Activated CD4-positive, alpha-beta T cell treated with anti-CD3 and anti-CD28 coated beads for 1 hour (primary cell): ENCODE measurements at places on chromosomes 1 and 21.

- DNase-seq: no peak
Measured at GRCh38 chr1:63892632-63893395, 119.0 kb downstream of the ROR1 start.

DNA sequence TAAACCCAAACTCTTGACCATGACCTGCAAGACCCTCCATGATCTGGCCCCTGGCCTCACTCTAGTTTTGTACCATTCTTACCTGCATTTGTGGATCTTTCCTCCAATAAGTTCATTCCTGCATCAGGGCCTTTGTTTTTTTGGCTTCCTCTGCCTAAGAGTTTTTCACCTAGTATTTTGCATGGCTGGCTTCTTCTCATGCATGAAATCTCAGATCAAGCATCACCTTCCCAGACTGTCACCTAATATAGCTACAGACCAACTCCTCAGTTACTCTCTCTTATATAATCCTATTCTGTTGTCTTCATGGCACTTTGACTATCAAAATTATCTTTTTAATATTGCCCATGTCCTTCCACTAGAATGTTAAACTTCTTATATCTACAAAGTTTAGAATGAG is 54.2 kb downstream of the BTBD8 start:
- DNase-seq: no peak

DNA sequence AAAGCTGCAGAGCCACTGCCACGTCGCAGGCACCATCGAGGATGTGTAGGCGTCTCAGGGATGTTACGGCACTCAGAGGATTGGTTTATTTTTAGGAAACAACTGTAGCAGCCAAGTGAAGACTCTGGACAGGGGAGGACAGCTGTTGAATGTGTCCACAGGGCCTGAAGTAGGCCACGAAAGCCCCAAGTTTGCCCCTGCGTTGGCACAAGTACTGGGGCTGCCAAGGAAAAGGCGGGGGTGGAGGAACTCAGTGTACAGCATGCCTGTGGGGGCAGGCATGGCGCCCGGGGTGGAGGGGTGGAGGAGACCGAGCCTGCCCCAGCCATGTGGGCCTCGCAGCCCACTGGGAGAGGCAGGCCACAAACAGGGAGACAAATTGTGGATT is 89.7 kb downstream of the ADARB1 start:
- no peak for DNase-seq

DNA sequence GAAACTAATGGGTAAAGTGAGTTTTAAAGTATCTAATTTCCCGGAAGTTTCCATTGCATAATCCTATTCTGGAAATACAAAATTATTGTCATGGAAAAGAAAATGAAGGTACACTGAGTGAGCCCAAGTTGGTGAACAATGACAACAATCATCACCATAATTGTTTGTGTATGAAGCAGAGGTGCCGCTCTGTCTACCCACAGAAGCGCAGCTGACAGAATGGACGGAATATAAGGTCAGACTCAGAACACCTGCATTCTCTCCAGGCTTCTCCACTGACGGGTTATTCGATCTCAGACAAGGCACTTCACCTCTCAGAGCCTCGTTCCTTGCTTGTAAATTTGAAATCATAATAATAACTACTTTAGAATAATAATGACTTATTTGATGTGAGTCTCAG is 99.1 kb upstream of the NGF start:
- no peak for DNase-seq

DNA sequence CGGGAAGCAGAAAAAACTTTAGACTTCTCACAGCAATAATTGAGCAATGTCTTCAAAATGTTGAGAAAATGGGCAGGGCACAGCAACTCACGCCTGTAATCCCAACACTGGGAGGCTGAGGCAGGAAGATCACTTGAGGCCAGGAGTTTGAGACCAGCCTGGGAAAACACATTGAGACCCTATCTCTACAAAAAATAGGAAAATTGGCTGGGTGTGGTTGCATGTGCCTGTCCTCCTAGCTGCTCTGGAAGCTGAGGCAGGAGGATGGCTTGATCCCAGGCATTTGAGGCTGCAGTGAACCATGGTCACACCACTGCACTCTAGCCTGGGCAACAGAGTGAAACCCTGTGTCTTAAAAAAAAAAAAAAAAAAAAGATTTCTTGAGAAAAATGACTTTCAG is 7.8 kb upstream of the ZFP69 start:
- no peak for DNase-seq

- no peak for DNase-seq
Measured at GRCh38 chr1:247322849-247323586, 8.6 kb downstream of the ZNF496 start.

DNA sequence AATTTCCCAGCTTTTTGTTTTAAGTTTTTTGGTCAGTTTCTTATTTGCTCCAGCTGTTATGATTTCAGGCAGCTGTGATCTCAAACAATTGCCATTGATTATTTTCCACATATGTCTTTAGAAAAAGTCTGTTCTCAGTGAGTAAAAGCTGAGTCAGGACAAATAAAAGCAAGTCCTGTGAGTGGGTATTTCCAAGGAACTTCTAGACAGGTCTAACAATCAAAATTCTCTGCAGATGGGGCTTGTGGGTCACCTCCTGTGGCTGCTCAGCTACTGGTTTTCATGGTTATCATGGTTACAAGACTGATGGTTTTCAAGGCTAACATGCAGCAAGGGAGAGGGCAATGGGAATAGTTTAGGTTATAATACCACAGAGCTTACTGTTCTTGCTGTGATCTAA is 585.7 kb downstream of the LMO4 start:
- DNase-seq: no peak

DNA sequence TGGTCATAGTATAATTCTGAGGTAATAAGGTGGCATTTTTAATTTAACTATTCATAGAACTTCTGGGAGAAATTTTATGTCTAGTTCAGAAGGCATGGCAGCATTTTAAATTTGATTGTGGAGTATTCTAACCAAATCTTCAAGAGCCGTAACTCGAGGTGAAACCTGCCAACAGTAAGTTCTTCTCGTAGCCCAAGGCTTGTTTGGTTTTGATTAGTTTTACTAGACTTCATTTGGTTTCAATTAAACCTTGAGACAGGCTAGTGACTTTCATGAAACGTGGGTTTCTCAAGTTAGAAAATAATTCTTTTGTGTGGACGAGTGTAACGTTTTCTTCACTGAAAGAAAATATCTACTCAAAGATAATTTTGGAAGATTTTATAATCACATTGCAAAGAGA is 395.5 kb downstream of the USP25 start:
- DNase-seq: no peak

DNA sequence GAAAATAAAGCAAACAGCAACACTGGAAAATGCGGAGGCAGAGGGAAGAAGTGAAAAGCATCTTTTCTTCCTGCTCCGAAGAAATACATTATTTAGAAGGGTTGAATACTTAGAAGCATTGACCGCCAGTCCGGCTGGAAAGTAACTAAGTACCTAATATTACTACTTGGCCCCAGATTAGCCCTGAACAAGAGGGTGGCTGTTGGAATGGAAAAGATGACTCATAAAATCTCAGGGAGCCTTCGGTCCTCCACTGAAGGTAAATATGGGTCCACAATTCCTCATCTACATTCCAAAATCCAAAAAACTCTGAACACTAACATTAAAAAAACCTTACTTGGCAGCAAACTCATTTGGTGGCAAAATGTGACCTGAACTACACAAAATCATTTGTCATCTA is 40.1 kb downstream of the BCAR3 start:
- no peak for DNase-seq

- no peak for DNase-seq
Measured at GRCh38 chr1:92927870-92928269, 33.4 kb downstream of the DIPK1A start.

GRCh38 chr1:241637046-241637590 is 3.1 kb downstream of the CHML start:
- DNase-seq: no peak

GRCh38 chr21:45539046-45539795 is 3.0 kb downstream of the SLC19A1 start:
- no peak for DNase-seq

- no peak for DNase-seq
Measured at GRCh38 chr1:59683197-59683596, 131.6 kb upstream of the HOOK1 start.

DNA sequence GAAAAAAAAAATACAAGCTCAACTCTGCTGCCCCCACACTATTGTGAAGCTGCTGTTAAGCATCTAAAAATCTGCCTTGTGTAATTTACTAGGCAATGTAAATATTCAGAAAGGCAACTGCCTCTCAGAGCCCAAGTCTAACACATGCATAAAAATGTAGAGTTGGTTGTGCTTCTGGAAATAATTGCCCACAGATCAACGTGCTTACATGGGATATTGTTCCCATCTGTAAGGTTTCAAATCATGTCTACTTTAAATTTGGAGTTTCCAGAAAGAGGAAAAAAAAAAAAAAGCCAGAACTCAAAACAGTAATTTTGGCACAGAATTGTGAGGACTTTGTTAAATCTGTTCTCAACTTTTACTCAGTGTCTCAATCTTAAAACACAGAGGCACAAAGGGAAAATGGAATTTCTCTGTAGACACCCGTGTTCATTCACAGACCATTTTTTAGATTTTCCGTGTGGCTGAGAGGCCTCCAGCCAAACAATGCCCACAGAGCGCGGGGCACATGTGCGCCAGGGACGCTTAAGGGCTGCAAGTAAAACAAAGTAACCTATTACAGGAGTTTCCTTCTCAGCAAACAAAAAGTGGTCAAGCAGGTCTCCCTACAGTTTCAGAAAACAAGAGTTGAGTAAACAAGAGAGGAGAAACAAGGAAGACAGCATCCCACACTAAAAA is 115.5 kb downstream of the RERE start:
- no peak for DNase-seq

- DNase-seq: no peak
Measured at GRCh38 chr1:36857754-36858153, 176.6 kb downstream of the GRIK3 start.

GRCh38 chr1:155940993-155941844 is at the start of gene RXFP4:
Gene RXFP4 (plus strand): TSS chr1:155941638. CDS start chr1:155941710, 72 bp downstream.
- no peak for DNase-seq

- DNase-seq: no peak
Measured at GRCh38 chr1:68868606-68869005, 371.7 kb upstream of the DEPDC1 start.

DNA sequence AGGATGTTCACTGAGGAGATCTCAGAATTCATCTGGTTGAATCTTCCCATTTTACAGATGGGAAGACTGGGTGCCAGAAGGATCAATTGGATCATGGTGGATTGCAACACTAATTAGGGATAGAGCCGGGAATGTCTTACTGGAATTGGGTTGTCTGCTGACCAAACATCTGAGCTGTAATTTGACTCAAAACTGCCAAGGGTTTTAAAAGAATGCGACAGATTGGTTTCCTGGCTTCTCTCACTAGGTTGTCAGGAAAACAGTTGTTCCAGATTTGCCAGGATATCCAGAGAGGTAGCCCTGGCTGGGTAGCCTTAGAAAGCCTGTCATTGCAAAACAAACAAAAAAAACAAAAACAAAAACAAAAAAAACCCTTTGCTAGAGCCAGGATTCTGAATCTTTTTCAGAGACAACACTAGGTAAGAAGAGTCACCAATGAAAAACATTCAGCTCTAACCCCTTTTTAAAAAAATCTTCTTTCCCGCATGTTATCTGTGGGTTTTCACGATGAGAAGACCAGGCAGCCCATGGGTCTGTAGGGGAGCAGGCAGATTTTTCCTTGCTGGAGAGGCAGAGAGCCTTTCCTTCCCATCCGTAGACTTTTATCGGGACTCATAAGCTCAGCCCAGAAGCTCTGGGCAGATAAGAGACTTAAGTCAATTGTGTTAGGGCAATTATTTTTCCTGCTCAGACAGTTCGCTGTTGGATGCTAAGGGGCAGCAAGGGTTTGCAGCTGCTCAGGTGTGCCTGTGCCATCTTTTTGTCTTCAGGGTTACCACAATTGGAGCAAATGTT is 418.9 kb downstream of the PRDM2 start:
- no peak for DNase-seq

DNA sequence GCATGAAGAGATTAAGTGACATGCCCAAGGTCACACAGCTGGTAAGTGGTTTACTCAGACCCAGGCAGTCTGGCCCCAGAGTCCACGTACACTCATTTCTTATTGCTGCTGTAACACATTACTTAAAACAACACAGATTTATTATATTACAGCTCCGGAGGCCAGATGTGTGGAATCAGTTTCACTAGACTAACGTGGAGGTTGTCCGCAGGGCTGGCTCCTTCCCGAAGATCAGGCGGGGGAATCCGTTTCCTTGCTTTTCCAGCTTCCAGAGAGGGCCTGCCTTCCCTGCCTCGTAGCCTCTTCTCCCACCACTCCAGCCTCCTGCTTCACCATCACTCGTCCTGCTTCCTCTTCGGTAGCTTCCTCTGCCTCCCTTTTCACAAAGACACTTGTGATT is 81.2 kb downstream of the KCNN3 start:
- DNase-seq: no peak

DNA sequence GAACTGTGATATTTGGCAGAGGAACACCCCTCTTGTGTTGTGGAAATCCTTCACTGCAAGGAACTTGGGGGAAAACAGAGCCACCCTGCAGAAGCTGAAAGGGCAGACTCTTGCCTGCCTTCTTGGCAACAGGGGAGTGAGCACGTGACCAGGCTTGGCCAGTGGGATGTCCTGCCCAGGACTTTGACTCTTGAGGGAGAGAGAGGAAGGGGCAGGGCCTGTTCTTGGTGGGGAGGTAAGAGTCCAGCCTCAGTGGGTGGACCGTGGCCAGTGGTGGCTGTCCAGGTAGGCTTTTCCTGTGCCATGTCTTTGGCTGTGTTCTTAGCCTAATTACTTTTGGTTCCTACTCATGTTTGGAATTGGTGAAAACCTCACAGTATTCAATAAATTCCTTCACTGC is 8.6 kb upstream of the AK2 start:
- DNase-seq: no peak

- no peak for DNase-seq
Measured at GRCh38 chr1:46725736-46726108, 6.8 kb upstream of the EFCAB14 start.

- no peak for DNase-seq
Measured at GRCh38 chr1:218742467-218743262, 397.5 kb downstream of the TGFB2 start.

GRCh38 chr1:53129891-53130597 is 12.4 kb downstream of the SLC1A7 start:
- DNase-seq: no peak

DNA sequence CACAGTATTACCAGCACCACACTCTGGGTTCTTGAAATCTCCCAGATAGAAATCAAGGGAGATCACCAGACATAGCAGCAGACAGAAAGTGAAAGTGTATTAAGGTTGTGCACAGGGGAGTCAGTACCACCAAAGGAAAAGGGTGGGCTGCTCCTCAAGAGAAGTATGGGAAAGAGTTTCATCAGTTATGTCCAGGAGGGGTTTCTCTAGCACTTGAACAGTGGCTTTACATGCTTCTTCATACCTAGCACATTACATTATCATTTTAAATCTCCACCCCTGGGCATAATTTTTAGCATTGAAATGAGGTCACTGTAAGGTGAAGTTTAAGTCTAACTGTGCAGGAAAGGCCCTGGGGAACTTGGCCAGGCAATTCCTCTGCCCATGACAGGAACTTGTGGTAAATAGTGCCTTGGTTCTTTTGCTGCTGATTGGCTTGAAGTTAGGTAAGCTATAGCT is 601.0 kb downstream of the NUF2 start:
- DNase-seq: no peak

DNA sequence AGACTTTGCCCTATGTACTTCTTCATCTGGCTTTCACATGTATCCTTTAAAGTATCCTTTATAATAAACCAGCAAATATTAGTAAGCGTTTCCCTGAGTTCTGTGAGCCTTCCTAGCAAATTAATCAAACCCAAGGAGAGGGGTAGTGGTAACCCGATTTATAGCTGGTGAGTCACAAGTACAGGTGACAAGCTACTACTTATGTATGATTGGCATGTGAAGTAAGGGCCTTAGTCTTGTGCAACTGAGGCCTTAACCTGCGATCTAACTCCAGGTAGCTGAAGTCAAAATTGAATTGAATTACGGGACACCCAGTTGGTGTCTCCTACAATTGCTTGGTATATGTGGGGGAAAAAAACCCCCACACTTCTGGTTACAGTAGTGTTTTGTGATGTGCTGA is 26.0 kb downstream of the SLC16A1 start:
- no peak for DNase-seq
